ENCODE measurements at places on chromosomes 2 and 18. TPM values are rescaled to one million over a fixed set of nuclear protein-coding genes. Genes with fewer than 3 reads are reported as not detected.

GRCh38 chr2:130912471-130912870 is 75.8 kb downstream of the ARHGEF4 start:
- DNase-seq: no peak

GRCh38 chr18:47844828-47845498 is 85.5 kb downstream of the SMAD2 start:
- no peak for DNase-seq

DNA sequence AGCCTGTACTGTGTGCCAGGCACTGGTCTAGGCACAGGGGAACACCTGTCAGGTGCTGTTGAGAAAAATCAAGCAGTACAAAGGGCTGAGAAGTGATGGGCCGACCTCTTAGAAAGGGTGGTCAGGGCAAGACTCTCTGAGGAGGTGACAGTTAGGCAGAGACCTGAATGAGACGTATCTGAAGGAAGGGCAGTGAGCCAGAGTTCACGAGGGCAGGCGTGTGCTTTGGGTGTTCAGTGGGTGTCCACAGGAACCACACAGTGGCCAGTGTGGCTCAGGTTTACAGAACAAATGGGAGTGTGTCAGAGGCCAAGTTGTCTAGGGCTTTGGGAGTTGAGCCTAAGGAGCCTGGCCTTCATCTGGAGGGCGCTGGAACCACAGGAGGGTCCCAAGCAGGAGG is 6.2 kb downstream of the ARMC9 start:
- DNase-seq: no peak

DNA sequence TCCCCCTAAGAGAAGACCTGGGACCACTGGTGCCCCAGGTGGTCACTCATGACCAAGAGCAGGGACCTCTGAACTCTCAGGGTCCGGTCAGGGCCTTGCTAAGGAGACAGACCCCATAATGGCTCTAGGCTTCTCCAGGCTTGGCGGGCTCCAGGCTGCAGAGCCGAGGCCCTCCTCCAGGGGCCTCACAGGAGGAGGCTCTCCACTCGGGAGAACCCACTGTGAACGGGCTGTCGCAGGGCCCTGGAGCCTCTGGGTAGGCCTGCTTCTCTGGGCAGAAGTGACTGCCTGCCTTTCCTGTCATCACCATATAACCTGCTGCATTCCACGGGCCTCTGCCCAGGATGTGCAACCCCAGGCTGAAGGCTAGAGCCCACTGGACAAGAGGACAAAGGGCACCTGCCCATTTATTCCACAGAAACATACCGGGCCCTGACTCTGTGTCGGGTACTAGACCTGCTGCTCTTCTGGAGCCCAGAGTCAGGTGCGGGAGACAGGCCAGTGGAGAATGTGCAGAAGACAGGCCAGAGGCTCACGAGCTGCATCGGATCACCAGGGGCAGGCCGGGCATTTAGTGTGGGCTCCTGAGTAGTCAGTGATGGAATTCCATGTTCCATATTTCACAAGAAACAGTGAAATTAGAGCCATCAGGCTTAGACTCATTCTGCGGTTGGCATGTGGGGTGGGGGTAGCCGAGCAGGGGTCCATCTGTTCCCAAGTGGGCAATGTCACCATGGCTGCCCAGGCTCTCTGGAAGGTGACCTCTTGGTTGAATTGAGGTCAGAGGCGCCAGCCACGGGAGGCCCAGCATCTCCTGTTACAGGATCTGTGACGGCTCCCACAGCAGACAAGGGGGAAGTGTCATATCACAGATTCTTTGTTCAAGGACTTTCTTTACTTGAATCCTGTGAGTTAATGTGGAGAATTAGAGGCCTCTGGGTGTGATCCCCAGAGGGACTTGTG is 220.8 kb downstream of the SH3RF3 start:
- DNase-seq: no peak

DNA sequence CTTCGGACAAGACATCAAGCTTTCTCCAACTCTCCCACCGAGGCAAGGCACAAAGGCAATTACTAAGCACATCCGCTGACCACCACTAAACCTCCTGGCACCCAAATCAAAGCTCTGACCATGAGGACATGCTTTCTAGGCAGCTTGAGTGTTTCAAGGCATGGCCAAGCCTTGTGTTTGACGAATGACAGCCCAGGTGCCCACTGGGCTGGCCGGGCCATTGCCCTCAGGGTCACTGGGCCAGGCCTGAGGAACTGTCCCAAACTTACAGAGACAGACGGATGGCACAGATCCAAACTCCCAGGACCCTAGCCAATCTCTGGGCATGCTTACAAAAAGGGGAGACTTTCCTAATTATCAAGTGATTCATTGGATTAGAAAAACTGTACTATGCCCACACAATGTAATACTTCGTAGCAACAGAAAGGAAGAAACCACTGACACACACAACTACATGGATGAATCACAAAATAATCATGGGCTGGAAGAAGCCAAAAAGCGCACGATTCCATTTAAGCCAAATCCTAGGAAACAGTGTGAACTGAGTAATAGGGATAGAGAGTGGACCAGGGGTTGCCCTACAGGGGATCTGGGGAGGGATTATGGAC is 20.2 kb downstream of the CRACDL start:
- no peak for DNase-seq

DNA sequence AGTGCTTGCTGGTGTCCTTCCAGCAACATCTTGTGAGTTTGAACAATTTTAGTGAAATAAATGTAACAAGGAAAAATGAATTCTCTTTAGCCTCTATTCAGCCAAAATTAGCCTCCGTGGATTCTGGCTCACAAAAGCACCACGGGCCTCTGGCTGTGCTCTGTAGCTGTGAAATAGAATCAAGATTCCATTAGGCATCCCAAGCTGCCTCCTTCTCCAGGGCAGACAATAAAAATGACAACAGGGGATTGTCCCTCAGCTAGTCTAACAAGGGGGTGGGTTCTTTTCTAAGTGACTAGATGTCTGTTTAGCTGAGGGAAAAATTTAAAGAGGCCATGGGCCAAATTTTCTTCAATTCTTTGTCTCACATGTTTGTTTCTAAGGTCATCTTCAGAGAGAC is 254.7 kb upstream of the FIGN start:
- no peak for DNase-seq

DNA sequence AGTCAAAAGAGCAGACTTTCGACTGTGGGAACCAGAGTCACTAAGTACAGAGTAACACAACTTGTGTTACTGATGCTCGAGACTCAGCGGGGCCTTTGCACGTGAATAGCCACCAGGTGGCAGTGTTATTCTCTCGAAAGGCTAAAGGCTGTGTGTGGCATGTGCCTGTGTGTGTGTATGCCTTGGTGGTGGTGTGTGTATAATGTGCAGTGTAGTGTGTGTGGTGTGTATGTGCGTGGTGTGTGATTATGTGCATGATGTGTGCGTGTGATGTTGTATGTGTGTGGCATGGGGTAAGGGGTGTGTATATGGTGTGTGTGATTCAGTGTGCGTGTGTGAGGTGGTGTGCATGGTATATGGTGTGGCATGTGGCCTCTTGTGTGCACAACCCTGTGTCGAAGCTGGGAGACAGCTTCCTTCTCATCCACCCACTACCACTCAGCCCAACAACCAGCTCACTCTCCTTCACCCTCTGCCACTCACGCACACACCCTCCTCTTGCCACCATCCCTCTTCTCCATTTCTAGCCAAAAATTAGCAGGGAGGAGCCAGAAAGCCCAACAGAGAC is 83.0 kb upstream of the ZNF532 start:
- peak; percentile 82 for DNase-seq

GRCh38 chr2:191318729-191319078 is 73.5 kb downstream of the MYO1B start:
- DNase-seq: no peak

- DNase-seq: no peak
Observed at GRCh38 chr2:20925265-20925889, 102.5 kb upstream of the LDAH start.

DNA sequence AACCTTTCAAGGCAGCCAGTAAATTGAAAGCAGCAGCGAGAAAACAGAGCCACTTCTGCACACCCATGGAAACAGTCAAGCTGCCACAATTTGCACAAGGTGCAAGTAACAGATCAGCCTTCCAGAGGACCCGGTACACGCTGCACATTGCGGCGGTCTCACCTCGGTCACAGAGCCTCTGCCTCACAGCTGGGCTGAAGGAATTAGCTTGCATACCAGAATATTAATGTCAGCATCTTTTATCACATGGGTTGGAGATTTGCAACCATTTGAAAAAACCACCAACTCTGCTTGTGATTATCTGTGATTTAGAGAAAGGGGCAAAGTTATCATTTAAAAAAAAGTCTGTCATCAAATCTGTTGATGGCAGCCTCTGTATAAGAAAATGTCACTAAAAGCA is 330.5 kb upstream of the TCF4 start:
- DNase-seq: no peak

DNA sequence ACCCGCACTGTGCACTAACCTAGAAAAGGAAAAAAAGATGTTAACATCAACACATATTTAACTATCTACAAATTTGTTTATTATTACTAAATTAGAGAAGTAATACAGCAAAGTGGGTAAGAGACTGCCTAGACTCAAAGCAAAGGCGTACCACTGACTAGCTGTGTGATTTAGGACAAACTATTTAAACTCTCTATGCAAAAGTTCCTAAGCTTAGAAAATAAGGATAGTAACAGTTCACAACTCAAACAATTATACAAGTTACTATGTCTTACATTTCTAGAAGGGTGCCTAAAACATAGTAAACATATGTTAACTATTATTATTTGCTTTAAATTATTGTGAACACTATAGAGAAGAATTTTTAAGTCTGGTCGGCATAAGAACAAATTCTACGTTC is 119.4 kb downstream of the RTTN start:
- DNase-seq: no peak

Gene FTCDNL1
- total RNA-seq: not detected

Gene DYNAP
- not detected for total RNA-seq

Gene LRRC30
- not detected for total RNA-seq

Gene KLF7
- 32.4 TPM for total RNA-seq

Gene OSBPL6
- total RNA-seq: not detected
